ENCODE measurements at places on chromosomes 6 and 20.
A peak's percentile ranks its signal among the peaks of the same experiment; 100 is the strongest.

DNA sequence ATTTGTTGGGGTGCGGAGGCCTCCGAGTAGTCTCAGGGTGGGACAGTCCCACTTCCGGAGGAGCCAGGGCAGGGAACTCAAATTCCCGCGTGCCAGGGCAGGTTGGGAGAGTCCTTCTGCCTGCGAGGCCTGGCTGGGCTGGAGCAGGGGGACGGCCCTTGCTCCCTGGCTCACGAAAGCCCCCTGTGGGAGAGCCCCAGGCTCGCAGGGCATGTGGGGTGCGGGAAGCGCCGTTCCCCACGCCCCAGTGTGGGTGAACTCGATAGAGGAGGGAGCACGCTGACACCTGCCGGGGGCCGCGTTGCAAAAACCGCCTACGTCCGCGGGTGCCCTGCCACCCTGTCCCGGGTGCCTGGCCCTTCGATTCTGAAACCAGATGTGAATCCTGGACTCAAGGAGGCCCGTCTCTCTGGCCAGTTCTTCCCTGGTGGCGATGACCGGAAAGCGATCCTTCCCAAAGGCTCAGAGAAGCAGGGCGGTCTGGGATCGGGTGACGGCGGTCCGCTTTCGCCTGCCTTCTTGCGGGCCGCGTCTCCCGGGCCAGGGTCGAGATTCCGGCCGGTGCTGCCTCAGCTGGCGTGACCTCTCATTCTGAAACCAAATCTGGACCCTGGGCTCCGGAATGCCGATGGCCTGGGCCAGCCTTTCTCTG, 1846.5 kb upstream of the DEFB115 start:
- no peak for DNase-seq

DNA sequence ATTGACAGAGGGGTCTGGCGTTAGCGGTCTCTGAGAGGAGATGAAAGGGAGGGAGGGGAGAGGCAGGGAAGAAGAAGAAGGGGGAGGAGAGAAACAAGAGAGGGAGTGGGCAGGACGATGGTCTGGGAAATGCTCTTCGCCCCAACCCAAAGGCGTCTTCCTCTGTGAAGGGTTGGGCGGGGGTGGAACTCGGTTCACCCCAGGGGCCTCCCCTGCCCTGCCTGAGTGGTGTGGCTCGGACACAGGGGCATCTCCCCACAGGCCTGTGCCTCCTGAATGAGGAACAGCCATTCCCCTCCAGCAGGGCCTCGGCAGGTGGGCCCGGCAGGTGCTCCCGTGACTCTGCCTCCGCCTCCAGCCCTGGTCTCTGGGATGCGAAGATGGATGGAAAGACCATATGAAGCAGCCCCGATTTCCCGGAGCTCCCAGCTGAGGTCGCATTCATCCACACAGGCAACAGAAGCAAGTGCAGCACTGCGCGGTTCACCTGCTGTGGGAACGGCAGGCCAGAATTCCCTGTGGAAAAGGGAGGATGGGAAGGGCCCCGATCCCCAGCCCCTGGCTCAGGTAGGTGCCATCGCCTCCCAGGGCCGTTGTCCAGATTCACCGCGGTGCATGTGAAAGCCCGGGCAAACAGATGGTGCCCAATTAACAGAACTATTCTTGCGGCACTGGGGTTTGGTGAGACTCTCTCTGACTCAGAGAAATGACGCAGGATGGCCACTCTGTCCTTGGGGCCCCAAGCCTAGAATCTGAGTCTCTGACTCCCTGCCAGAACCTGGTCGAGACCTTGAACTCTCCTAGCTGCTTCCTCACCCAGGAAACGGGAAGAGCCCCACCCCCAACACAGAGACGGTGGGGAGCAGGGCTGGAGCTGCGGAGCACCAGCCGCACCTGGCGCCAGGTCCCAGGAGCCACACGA, 29.4 kb upstream of the RPS6KA2 start:
- no peak for DNase-seq

GRCh38 chr20:44959082-44959637, 1.0 kb downstream of the TOMM34 start:
- DNase-seq, result no peak

- no peak for DNase-seq
Observed at GRCh38 chr20:3167738-3168078, 5.6 kb downstream of the LZTS3 start.

DNA sequence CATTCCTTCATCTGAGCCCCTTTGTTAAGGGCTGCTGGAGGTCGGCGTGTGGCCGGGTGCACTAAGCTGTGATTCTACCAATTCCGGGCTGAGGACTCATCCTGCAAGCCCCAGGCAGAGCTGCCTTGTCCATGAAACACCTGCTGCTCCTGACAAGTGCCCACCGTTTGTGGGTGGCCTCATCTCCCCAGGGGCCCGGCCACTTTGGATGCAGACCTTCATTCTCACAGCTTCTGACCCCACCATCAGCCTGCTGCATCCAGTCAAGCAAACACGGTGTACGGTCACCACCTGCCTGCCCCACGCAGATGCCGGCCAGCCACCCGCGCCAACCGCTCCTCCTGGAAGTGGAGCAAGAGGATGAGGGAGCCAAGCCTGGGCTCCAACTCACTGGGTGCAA, 382.7 kb downstream of the THBS2 start:
- no peak for DNase-seq

DNA sequence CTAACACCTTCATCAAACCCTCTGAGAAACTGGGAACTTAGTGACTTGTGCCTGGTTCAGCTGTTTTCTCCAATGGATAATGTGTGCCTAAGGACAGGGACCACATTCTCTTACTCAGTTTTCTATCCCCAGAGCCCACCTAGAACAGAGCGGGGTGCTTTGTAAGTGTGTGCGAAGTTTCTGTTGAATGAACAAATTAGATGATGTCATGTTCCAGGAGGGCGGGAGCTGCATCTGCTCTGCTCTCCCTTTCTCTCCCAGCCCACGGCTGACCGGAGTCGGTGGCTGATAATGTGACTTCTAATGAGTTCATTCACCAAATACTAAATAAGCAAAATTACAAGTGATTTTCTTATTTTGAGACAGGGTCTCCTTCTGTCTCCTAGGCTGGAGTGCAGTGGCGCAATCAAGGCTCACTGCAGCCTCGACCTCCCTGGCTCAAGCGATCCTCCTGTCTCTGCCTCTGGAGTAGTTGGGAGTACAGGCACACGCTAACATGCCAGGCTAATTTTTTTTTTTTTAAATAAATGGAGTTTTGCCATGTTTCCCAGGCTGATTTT, 60.7 kb upstream of the FNDC1 start:
- no peak for DNase-seq

DNA sequence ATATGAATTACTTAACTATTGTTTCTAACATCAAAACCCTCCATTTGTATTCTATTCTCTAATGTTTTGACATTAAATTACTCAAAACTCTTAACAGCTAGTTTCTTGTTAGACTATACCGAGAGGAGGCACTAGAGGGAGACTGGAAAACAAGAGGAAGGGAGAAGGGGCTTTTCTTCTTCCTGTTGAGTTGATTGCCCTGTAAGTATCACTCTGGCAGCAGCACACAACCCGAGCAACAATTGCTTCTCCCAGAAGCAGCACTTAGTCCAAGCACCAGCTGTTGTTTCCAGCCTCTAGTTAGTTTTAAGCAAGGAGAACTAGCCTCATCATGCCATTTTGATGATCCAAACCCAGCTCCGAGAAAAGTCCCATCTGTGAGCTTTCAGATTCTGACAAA, 603.8 kb downstream of the PRKN start:
- no peak for DNase-seq

GRCh38 chr6:45952546-45952945, 63.1 kb downstream of the CLIC5 start:
- no peak for DNase-seq

GRCh38 chr6:33918175-33918695, 114.4 kb upstream of the MLN start:
- no peak for DNase-seq

GRCh38 chr20:54231036-54231435, 23.1 kb downstream of the PFDN4 start:
- no peak for DNase-seq

- DNase-seq, result no peak
Observed at GRCh38 chr20:59069026-59069425, 26.4 kb upstream of the PRELID3B start.

GRCh38 chr20:36881888-36882287, 6.0 kb downstream of the TLDC2 start:
- DNase-seq, result no peak

- DNase-seq, result no peak
Observed at GRCh38 chr20:38420388-38421085, 14.6 kb downstream of the SNHG17 start.

- peak; percentile 92 for DNase-seq
Observed at GRCh38 chr20:48769069-48769983, 58.5 kb downstream of the PREX1 start.

GRCh38 chr6:113450061-113450465, 407.1 kb upstream of the MARCKS start:
- DNase-seq, result no peak

GRCh38 chr6:116008470-116009243, 52.0 kb downstream of the FRK start:
- DNase-seq, result no peak
